ENCODE measurements at places on chromosomes 11 and 22.
A peak's percentile ranks its signal among the peaks of the same experiment; 100 is the strongest.

- no peak for DNase-seq
These were observed 26.5 kb upstream of the ATXN10 start for GRCh38 chr22:45645150-45645525.

DNA sequence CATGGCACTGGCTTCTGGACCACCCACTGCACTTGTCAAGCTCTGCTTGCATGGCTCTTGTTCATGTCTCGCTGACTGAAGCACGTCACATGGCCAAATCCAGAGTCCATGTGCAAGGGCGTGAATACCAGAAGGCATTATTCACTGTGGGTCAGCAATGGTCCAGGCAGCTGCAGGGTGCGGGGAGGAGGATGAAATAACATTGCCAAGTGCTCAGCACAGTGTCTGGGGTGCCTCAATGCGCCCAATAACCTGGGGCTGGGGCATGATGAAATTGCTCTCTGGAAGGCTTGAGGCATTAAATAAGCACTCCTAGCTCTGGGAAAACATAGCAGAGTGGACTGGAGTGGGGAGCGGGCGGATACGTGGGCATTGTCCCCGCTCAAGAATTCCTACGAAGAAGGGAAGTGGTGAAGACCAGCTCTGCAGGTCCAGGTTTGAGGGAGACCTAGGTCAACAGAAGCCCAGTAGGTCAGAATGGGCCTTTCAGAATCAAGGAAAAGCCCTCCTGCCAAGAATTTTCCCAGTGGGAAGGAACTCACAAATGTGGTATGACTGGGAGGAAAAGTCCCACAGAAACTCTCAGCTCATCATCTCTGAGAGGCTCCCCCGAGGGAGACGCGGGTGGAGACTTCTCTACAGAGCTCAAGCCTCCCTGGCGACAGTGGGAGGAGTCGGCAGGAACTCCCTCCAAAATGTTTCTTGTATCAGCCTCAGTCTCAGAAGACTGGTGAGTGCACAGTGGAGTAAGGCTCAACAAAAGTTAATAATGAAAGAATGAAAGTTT, 15.3 kb upstream of the ACCSL start:
- no peak for DNase-seq

DNA sequence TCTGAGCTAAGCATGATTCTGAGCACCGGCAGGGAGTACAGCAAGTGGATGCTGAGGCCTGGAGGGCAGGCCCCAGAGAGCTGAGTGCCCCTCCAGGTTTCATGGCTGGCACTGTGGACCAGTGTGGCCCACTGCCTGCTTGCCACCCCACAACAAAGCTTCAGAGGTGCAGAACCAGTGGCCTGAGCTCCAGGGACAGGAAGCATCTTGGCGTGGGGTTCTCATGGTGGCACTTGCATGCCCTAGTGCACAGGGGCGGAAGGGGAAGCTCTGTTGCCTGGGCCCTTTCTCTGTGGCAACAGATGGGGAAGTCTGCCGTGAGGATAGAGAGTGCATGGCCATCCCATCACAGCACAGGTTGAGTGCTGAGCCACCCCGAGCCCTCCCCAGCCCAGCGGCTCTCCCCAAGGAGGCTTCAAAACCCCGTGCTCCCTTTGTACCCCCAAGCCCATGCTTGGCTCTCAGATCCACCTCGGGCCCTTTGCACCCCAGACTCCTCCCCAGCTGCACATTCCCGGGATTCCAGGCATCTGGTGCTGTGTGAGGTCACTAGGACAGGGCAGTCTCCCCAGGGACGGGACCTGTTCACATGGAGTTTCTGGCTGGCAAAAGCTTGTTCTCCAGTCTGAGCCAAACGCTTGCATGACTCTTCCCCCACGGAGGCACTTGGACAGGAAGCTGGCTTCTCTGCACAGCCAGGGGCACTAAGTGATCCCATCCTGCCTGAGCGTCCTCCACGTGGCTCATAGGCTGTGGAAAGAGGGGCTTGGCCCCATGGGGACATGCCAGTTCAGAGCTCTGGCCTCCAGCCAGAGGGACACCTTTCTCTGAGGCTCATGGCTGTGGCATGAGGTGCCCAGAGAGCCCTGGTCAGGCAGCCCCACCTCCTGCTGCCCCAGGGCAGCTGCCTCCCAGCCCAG, 4.2 kb downstream of the SLC25A1 start:
- DNase-seq = peak; percentile 65

- DNase-seq = no peak
These were observed 9.8 kb downstream of the ARRB1 start for GRCh38 chr11:75341612-75342011.
